ENCODE measurements at places on chromosomes 6 and 20. TPM values are rescaled to one million over a fixed set of nuclear protein-coding genes. Genes with fewer than 3 reads are reported as not detected.

ALDH8A1 gene
- not detected for total RNA-seq

GRCh38 chr6:147911686-147912085, 403.2 kb downstream of the SAMD5 start:
- no peak for DNase-seq

GRCh38 chr6:52020945-52021570, 66.4 kb downstream of the PKHD1 start:
- peak; percentile 25 for DNase-seq

DNA sequence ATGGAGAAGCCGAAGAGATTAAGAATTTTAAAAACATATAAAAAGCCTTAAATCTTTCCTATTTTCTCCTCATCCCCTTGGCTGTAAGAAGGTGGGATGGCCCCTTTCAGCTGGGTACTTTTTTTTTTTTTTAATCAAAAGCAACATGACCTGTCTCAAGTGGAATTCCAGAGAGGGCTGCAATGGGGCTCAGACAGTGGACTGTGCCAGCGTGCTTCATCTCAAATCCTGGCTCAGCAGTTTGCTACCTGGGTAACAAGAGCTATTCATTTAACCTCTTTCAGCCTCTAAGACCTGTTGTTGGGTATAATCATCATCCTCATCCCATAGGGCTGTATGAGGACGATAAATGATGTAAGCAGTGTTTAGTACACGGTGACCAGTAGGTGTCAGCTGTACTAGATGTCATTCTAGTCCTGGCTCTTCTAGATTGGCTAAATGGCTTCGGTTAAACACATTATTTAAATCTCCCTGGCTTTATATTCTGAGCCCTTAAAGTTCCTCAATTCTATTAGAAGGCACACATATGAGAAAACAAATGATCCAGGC, 6.9 kb upstream of the PPP1R3G start:
- DNase-seq: no peak

DNA sequence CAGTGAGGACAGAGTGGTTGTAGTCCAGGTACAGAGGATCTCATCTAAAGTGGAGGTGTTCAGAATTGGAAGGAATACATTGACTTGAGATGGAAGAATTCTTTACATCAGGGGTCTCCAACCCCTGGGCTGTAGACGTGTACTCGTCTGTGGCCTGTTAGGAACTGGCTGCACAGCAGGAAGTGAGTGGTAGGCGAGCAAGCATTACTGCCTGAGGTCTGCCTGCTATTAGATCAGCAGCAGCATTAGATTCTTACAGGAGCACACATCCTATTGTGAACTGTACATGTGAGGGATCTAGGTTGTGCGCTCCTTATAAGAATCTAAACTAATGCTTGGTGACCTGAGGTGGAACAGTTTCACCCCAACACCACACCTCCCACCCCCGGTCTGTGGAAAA, 121.1 kb downstream of the CDKAL1 start:
- no peak for DNase-seq

DNA sequence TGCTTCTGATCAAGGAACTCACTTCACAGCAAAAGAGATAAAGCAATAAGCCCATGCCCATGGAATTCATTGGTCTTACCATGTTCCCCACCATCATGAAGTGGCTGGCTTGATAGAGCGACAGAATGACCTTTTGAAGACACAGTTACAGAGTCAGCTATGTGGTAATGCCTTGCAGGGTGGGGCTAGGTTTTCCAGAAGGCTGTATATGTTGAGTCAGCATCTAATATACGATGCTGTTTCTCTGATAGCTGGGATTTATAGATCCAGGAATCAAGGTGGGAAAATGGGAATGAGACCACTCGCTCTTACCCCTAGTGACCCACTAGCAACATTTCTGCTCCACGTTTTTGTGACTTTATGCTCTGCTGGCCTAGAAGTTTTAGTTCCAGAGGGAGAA, 220.7 kb upstream of the RSPO3 start:
- DNase-seq: no peak

ZSCAN23 gene
- not detected for total RNA-seq

- no peak for DNase-seq
Observed at GRCh38 chr6:112321941-112322424, 25.1 kb upstream of the RFPL4B start.

DNA sequence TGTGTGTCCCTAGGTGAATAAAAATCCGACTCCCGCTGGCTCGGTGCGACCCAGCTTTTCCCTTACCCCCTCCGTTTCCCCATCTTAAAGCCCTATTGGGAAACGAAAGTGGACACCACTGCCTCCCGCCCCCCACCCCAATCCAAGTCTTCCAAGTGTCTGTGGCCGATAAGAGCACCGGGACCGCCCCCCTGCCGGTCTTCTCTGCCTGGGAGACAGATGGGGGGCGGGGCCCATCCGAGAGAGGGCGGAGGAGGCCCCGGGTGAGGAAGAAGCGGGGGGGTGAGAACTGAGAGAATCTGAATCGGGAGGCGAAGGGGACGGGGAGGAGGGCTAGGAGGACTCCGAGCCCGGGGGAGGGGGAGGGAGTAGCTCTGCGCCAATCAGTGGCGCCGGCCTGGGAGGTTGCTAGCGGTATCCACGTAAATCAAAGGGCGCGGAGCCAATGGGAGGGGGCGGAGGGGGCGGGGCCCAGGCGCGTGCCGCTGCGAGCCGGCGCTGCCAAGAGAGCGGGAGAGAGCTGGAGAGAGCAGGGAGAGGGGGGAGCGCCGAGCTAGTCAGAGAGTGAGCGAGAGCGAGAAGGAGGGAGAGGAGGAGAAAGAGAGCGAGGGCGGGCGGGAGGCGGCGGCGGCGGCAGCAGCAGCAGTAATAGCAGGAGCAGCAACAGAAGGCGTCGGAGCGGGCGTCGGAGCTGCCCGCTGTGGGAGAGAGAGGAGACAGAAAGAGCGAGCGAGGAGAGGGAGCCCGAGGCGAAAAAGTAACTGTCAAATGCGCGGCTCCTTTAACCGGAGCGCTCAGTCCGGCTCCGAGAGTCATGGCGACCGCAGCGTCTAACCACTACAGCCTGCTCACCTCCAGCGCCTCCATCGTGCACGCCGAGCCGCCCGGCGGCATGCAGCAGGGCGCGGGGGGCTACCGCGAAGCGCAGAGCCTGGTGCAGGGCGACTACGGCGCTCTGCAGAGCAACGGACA, at the start of gene POU3F2:
POU3F2 (plus strand) TSS at position 515 of the 972 bp plus-strand sequence; CDS start at position 815, 300 bp downstream.
- DNase-seq: peak; percentile 69

DNA sequence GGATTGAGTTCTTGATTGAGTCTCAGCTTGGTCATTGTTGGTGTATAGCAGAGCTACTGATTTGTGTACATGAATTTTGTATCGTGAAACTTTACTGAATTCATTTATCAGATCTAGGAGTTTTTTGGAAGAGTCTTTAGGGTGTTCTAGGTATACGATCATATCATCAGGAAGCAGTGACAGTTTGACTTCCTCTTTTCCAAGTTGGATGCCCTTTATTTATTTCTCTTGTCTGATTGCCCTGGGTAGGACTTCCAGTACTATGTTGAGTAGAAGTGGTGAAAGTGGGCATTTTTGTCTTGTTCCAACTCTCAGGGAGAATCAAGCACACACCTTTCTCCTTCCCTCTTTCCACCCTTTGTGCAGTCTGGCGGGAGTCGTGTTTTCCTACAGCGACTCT, 26.4 kb downstream of the RPP40 start:
- DNase-seq: no peak

ECT2L gene
- not detected for total RNA-seq

RAB5IF gene
- 247 TPM for total RNA-seq

GRCh38 chr20:59300333-59301081, at the start of gene EDN3:
EDN3 (plus strand) TSS chr20:59300611; CDS start chr20:59300813, 202 bp downstream.
- no peak for DNase-seq

MOG gene
- not detected for total RNA-seq

GRCh38 chr20:25196786-25197120, 1.2 kb downstream of the ENTPD6 start:
- no peak for DNase-seq

- DNase-seq: no peak
Observed at GRCh38 chr6:35343835-35344550, 1.6 kb downstream of the PPARD start.

DNA sequence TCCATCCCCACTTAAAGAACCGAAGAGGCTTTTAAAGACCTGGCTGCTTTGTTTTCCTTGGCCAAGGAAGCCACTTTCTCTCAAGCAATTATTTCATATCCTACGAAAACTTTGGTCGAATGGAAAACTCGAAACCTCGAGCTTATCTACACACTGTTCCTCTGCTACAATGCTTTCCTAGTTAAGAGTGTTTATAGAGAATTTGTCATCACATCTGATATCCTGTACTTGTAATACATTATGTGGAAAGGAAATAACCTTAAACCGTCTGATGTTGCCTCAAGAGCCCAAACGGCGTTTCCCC, 28.1 kb downstream of the TFAP2B start:
- no peak for DNase-seq

DNA sequence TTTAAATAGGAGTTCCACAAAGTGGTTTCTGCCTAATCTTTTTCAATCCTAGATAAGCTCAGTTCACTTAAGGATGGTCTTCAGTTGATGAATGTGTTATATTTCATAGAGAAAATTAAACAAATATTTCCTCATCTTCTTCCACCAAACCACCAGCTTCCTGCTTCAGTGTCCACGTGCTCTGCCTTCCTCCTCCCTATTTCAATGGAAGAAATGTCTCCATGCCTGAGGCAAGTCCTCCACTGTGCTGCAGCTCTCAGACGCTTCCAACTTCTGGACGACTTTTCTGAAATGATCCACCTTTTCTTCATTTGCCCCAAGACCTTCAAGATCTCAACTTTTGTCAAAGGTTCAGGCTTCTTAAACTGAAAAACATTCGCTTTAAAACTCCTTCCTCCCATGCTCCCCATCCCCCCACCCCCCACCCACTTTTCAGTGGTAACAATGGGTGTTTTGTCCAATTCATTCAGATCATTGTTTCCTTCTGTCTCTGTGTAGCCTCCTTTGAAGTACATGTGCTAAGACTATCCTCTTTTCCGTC, 25.3 kb upstream of the FABP7 start:
- DNase-seq: no peak

DNA sequence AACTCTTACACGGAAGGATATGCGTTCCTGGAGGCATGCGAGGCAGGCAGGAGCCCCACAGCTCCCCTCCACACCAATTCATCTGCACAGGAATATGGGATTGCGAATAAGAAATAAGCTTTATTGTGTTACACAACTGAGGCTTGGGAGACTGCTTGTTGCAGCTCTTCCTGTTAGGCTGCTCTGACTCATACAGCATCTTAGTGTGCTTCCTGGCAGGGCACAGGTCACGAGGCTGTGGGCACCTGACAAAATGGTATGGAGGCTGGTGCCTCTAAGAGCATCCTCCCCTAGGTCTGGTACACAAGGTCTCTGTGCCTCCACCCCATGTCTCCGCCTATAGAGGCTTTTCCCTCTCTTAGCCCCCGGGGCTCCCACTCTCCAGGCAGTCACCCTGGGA, 6.8 kb downstream of the SLC22A3 start:
- DNase-seq: no peak

DNA sequence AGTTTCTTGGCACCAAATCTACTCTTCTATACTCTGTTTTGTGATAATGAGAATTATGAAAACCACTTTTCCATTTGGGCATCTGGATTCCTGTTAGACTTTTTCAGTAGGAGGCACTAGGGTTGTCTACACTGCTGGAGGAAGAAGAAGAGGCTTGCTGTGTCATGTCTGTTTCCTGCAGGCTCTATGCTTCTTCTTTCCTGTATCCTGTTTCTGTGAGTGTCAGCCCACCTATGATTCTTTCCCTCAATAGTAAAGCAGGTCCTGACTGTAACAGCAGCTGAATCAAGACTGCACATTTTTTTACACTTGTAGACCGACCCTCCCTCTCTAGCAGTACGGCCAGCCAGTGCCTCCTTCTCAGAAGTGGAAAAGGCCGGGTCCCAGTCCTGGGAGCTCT, 603.9 kb downstream of the HDGFL1 start:
- no peak for DNase-seq

NELFE gene
- 105 TPM for total RNA-seq

MACROD2 gene
- total RNA-seq: 1.4 TPM

MRPL18 gene
- 104 TPM for total RNA-seq

DNA sequence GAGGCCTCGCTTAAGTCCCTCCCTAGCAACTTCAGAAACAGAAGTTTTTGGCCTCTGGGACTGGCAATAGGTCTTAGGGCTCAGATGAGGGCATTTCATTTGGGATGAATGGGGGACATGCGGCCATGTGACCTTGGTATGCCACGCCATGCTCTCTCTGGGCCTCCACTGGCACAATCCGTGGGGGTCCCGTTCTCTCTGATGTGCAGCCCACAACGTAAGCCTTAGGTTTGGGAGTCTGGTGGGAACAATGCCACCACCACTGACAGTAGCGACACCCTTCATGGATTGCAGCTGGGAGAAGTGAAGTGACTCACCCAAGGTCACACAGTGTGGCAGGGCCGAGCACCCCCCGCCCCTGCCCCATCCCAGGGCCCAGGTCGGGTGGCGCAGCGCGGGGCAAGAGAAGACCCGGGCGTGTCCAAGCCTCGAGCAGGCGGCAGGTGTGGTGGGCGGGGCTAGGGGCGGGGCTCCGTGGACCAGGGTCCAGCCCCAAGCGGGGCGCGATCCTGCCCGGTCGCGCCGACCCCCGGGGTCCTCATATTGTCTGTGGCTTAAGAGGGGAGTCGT, 864 bp upstream of the CEBPB start:
- DNase-seq: no peak

DNA sequence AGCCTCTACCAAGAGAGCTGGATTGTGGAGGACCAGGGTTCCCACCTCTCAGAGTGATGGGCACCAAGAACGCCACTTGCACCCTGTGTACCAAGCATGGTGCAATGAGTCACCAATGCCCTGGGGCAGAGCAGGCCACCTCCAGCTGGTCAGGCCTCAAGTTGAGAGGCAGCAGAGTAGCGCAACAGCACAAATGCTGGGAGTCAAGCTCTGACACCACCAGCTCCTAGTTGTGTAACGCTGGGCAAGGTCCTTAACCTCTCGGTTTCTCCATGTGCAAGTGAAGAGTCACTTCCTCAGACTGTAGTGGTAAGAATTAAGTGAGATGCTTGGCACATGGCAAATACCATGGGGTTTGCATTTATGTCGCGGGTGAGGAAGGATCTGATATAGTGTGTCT, 25.6 kb downstream of the GFOD1 start:
- no peak for DNase-seq

- no peak for DNase-seq
Observed at GRCh38 chr6:43683708-43684455, 3.7 kb downstream of the MRPS18A start.

All from NCI-H460 (cell line).